Effector CD8-positive, alpha-beta T cell (primary cell): ENCODE measurements at places on chromosomes 7 and 10.

- no peak for DNase-seq
These were observed 2.6 kb upstream of the CSGALNACT2 start for GRCh38 chr10:43135656-43136055.

DNA sequence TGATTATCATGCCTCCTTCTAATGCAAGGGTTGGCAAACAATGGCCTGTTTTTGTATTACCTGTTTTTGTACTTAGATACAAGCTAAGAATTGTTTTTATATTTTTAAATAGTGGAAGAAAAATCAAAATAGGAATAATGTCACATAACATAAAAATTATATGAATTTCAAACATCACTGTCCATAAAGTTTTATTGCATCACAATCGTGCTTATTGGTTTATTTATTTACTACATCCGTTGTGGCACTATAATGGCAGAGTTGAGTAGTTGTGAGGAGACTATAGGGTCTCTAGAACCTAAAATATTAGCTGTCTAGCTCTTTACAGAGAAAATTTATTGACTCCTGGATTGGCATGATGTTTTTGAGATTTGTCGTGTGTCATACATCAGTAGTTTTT is 4.1 kb downstream of the KIF20B start:
- no peak for DNase-seq

DNA sequence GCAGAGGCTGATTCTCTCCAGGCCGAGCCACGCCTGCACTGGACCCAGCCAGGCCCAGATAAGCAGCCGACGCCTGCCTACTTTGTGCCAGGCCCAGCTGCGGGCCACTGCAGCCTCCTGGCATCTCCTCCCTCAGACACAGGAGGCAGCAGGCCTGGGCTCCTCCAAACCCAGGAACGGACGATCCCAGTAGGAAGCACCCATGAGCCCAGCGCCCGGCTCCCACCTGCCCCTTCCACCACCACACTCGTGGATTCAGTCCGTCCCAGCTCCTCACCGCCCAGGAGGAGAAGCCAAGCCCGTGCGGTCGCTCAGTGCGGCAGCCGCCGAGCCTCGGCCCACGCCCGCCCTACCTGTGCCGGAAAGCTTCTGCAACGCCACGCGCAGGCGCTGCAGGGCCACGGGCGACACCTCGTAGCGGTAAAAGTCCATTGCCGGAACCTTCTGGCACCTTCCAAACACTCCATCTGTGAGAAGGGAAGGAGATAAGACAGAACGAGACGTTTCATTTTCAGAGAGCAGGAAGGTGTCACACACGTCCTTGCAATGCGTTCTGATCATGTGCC is 271.1 kb downstream of the PTPRN2 start:
- DNase-seq = no peak

DNA sequence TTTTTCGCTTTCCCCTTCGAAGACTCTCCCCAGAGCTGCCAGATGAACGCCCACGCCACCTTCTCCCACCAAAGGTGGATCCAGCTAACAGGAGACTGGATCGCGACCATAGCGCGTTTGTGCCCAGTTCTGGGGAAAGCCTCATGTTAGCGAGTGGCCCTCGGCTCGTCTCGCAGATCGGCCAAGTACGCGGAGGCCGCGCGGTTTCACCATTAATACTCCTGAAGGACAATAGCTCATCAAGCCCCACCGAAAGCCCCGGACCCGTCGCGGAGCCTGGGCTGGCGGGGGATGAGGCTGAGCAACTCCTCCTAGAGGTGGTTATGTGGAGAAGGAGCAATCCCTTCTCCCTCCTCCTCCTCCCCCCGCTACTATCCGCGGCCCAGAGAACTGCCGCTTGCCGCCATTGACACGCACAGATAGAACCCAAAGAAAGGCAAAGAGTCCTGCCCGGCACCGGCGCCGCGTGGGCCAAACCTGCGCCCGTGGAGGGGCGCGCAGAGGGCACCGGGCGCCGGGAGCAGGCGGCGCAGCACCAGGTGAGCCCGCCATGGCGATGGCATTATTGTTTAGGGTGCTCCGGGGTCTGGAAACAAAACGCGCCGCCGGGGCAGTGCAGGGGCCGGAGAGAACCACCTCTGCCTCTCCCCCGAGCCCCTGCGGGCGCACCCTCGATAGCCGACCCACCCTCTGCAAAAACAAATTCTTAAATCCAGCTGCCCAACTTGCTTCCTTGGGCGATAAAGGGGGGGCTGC is at the start of gene MACROH2A2:
MACROH2A2 (plus strand) TSS at position 385 of the 756 bp plus-strand sequence. CDS start 22,813 bp downstream, outside the sequence.
- DNase-seq = no peak

- DNase-seq = no peak
These were observed 92.2 kb downstream of the AVL9 start for GRCh38 chr7:32587411-32587948.

DNA sequence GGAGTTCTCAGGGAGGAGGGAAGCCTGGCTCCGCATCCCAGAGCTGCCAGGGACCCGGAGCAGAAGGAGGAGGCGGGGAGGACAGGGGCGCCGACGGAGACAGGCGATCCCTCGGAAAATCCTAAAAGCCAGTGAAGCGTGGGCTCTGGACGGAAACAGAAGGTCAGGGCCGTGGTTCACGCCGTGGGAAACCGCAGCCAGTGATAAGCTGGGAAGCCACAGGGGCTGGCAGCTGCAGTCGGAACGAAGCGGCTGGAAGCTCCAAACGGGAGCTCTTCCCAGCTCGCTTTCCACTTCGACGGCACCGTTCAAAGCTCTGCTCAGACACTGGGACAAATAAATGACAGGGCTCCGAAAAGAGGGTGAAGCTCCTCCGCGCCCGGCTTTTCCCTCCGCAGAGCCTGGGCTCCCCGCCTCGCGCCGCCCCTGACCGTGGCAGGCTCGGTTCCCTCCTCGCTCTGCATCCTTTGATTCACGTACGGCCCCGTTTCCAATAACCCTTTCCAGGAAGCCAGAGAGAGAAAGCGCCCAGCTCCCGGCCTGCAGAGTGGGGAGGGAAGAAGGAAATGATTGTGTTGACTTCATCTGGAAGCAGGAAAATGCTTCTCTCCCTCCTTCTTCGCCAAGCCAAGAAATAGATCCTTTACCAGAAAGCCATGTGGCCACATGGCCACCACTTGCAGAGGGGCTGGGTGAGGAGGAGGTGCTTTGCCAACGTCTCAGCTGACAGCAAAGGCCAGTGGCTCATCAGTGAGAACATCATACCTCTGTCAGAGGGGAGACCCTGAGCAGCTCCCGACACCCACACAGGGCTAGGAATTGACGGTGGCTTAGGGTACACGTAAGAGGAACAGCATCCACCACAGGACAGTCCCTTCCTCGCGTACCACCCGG is 57.4 kb downstream of the ADRB1 start:
- DNase-seq = no peak

GRCh38 chr10:43194266-43194665 is 56.0 kb downstream of the CSGALNACT2 start:
- DNase-seq = no peak

- DNase-seq = no peak
These were observed 10.2 kb upstream of the IL2RA start for GRCh38 chr10:6072215-6072934.

DNA sequence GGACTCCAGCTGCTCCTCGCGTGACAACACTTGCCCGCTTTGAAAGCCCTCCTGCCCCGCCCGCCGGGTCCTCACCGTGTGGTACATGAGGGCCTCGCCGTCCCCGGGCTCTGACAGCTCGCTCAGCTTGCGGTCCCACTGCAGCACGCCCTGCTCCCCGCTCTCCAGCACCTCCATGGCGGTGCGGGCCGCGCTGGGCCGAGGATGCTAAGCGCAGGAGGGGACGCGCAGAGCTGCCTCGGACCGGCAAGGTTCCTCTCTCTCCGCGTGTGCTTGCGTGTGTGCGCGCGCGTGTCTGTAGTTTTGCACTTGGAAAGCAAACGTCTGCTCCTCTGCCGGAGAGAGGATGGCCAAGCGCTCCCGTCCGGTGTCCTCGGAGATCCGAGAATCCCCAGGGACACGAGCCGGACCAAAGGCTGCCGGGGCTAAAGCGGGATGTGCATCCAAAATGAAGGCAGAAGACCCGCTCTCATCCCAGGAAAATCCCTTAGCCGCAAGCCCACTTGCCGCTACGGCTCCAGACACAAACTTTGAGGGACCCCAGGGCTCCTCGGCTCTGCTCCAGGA is at the start of gene CREB3L2:
CREB3L2 (minus strand) TSS at position 558 of the 567 bp plus-strand sequence; CDS start at position 177, 381 bp downstream.
- peak; percentile 38 for DNase-seq

GRCh38 chr10:78687626-78688025 is 381.1 kb upstream of the ZMIZ1 start:
- DNase-seq = no peak

- no peak for DNase-seq
These were observed 1.9 kb downstream of the BUB3 start for GRCh38 chr10:123156078-123156477.

- no peak for DNase-seq
These were observed 19.8 kb upstream of the TOMM7 start for GRCh38 chr7:22842383-22842941.

- DNase-seq = no peak
These were observed 64.0 kb upstream of the CDK1 start for GRCh38 chr10:60714233-60714632.

GRCh38 chr7:119254742-119255141 is 1018.2 kb upstream of the KCND2 start:
- no peak for DNase-seq

- peak; percentile 17 for DNase-seq
These were observed at the start of gene MDFIC for GRCh38 chr7:114922026-114922651. Gene MDFIC (plus strand): TSS chr7:114922094. CDS start chr7:114923034, 940 bp downstream.

DNA sequence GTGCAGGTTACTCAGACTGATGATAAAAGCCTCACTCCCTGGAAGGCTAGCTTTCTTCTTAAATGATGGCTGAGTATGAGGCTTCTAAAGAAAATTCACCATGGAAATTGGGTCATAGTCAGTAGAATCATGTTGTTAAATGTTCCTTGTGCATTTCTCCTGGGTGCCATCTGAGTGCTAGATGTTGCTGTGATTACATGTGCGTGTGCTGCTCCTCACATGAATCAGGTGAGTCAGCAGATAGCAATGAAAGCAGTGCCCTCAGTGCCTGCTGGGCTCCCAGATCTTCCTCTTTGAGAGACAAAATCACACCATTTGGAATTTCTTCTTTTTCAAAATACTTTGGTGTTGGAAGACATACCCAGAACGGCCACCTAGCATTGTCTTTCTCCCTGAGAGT is 331.7 kb downstream of the XPNPEP1 start:
- no peak for DNase-seq

DNA sequence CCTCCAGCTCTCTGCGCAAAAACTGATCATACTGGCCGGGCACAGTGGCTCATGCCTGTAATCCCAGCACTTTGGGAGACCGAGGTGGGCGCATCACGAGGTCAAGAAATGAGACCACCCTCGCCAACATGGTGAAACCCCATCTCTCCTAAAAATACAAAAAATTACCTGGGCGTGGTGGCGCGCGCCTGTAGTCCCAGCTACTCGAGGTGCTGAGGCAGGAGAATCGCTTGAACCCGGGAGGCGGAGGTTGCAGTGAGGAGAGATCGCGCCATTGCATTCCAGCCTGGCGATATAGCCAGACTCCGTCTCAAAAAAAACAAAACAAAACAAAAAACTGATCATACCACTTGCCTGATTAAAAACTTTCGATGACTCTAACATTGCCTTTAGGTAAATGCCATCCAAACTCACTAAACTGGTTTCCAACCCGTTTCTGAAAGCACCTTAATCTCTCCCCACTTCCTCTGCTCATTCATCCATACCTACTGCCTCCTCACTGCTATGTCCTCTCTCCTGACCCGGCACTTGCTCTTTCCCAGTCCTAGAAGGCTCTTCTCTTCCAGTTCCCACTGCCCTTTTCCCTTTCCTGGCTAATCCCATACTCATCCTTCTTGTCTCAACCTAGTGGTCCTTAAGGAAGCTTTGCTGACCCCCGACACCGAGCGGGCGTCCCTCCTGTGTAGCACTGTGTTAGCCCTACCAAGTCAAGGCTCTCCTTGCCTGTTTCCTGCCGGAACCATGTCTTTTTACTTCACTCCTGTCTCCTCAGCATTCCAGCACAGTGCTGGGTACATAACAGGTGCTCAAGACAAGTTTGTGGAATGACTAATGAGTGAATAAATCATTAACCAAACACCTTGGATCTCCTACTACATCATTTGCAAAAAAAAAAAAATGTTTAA is 686 bp upstream of the MIOS start:
- DNase-seq = no peak

DNA sequence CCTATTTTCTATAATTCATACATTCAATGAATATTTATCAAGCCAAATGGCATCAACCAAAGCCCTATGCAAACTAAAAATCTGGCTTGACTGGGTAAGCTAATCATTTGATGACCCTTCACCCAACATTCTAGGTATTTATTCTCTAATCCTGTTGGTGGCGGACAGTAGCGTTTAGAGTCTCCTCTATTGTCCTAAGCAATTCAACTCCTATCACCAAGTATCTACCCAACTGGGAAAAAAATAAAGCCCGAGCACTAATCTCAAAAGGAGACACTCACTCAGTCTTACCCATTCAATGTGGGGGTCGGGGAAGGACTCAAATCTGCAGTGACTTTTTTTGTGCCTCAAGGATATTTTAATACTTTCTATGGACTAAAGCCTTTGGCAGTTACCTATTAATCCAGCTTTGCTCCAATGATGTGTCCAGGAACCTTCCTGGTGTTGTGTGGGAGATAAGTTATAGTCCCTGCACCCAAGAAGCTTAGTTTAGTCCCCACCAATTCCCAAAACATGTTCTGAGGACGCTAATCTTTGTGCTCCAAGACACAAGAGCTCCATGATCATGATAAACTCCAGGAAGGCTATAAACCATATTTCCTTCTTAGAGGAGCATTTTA is 30.6 kb downstream of the DNMBP start:
- no peak for DNase-seq

DNA sequence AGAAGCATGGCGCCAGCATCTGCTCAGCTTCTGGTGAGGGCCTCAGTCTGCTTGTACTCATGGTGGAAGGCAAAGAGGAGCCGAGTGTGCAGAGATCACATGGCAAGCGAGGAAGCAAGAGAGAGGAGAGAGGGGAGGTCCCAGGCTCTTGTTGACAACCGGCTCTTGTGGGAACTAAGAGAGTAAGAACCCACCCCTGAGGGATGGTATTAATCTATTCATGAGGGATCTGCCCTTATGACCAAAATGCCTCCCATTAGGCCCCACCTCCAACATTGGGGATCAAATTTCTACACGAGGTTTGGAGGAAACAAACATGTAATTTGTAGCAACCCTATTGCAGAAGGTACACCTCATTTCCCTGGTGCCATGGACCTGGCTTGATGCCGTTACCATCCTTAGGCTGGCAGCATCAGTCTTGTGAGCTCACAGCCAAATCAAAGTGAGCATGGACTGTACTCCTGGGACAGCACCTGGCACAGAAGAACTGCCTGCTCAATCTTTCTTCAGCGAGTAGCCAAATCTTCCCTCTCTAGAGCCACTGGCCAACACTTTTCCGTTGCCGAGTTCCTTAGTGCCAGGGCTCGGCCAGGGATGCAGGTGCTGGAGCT is 6.5 kb downstream of the BTBD16 start:
- no peak for DNase-seq
